Stimulated activated CD8-positive, alpha-beta memory T cell treated with anti-CD3 and anti-CD28 coated beads, Interleukin-4, amount 100 ng/mL, for 4 hours (primary cell): ENCODE measurements at places on chromosomes 5 and 9.

GRCh38 chr9:137064027-137064879, 6.1 kb downstream of the SAPCD2 start:
- DNase-seq = no peak

GRCh38 chr9:27303219-27303618, 6.3 kb upstream of the EQTN start:
- no peak for DNase-seq

- no peak for DNase-seq
These were observed 6.7 kb upstream of the RXRA start for GRCh38 chr9:134319306-134320125.

DNA sequence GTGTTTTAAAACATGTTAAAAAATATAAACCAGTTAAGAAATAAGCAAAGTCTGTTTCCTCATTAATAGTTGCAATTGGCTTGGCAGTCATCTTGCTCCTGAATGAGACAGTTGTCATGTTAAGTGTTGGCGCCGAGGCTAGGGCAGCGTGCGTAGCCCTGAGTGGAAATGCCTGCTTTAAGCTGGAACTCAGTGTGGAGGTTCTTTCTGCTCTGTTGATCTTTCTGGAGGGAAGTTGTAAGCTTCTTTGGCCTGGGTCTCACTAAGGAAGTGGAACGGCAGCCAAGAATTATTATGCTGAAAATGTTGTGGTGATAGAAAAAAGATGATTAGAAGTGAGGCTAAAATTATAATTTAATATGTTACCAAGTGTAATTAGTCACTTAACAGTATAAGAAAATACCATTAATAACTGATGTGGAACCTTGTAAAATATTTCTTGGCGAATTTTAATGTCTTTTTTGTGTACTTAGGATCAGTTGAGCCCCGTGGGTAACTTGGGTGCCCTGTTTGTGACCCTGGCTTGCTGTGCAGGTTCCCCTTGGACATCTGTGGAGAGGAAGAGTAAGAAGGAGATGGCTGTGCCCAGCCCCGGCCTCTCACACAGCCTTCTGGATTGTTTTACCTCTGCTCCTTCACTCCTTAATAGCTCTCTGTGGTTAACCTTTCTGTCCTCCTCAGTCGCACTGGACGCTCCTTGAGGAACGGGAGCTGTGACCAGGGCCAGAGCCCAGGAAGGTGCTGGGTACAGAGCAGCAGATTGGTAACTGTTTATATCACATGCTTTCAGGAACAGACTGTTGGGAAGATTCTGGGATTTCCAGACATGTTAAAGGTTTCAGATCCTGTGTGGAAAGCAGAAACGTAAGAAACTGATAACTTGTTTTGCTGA, 31.0 kb downstream of the PCBD2 start:
- no peak for DNase-seq

GRCh38 chr5:148970228-148970627, 92.6 kb downstream of the SH3TC2 start:
- no peak for DNase-seq

GRCh38 chr5:77211691-77212047, 1.2 kb downstream of the PDE8B start:
- no peak for DNase-seq

GRCh38 chr9:135561391-135562234, at the start of gene PAEP:
TSS of gene PAEP (plus strand) at chr9:135561756.
- no peak for DNase-seq

DNA sequence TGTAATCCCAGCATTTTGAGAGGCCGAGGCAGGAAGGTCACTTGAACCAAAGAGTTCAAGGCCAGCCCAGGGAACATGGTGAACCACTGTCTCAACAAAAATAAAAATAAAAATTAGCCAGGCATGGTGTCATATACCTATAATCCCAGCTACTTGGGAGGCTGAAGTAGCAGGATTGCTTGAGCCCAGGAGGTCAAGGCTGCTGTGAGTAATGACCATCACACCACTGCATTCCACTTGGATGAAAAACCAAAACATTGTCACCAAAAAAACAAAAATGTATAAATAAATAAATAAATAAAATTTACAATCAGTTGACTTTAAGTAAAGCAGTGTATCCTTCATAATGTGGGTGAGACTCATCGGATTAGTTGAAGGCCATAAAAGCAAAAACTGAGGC, 541.4 kb downstream of the CSNK1G3 start:
- DNase-seq = no peak

- no peak for DNase-seq
These were observed 263.0 kb downstream of the PDZD2 start for GRCh38 chr5:31901807-31902530.

GRCh38 chr9:134170532-134171315, 6.4 kb upstream of the RNU6ATAC start:
- DNase-seq = no peak

GRCh38 chr5:72180925-72181324, 73.7 kb downstream of the MAP1B start:
- DNase-seq = no peak

DNA sequence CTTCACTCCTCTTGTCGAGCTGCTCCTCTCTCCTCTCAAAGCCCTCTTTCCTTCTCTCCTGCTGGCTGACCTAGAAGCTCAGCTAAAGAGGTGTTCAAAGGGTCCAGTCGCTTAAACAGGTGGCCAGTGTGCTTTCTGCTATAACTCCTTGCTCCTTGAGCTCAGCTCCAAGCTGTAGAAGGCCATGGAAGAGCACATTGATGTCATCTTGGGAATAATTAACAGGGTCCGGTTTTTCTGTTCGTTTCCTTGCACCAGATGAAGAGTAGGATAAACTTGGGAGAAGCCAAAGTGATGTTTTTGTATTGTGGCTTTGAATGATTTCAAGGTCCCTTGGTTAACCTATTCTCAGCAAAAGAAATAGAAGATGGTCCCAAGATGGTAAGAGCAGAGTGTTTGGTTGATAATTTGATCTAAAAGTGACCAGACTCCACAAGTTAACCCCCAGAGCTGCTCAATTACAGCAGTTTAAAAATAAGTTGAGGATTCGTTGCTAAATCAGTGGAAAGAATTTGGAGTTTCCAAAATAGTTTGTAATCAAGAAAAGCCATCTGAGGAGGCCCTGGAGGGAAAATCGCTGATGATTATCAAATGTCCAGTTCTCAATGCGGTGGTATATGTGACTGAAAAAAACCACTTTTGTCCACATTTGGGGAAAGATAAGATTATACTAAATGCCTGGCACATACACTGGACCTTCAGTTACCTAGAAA, 148.1 kb downstream of the DOCK8 start:
- no peak for DNase-seq

DNA sequence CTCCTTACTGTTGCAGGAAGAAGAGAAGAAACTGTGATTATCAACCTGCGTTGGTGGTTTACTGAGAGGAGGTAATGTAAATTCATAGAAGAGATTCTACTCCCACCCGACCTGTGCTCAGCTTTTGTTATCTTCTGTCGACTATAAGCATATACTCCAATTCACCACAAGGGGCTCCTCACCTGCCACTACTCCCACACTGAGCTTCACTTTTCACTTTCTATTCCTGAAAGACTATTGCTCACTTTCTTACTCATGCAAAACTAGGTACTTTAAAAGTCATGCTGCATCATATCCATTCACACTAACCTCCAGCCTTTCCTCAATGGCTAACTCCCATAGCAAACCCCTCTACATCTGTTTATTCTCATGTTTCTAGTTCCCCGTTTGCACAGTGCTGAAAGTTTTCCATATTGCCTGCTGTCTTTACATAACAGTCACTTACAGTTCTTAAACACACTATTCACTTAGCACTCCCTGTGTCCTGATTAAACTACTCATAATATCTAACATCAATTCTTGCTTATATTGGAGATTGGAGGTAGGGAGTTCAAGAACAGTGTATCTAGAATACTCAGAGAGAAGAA, 1062.6 kb downstream of the NR2F1-AS1 start:
- no peak for DNase-seq

DNA sequence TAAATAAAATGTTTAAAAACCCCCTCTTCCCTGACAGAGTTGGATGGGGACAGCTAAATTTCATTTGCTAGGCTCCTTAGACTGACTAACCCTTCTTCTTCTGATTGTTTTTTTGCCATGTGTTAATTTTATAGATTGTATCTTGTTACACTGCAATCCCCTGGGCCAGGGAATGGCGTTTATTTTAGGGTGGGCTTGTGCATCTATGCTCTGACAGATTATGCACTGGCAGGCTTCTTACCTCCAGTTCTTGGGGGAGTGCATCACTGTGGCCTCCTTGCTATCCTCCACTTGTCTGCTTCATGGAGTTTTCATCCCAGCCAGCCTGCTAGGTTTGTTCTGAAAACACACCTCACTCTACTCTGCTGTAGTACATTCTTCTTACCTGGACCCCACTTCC, 159.8 kb downstream of the DROSHA start:
- DNase-seq = no peak

DNA sequence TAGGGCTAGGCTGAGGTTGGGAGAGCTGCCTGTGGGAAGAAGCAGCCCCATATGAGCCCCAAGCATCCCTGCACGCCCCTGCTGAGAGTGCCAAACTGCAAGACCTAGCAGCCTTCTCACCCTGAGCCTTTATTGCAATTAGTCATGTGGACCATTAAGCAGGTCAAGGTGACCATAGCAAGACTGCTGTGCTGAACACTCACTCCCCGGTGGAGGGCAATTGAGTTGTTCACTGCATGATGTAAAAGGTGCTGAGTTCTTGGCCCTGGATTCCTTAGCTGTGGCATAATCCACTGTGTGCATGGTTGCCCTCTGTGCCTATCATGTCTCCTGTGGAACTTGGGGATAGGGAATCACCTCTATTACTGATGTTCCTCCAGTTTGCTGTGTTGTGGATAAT, 131.1 kb downstream of the FOXD1 start:
- no peak for DNase-seq

GRCh38 chr5:132067451-132067850, 6.1 kb upstream of the CSF2 start:
- no peak for DNase-seq

- DNase-seq = no peak
These were observed 40.5 kb upstream of the MYO10 start for GRCh38 chr5:16976625-16977008.

GRCh38 chr5:17383526-17383925, 114.5 kb upstream of the TAF11L2 start:
- DNase-seq = no peak

- DNase-seq = no peak
These were observed 23.2 kb downstream of the CNTFR start for GRCh38 chr9:34566322-34566721.

GRCh38 chr5:171855265-171855664, 69.6 kb downstream of the SMIM23 start:
- no peak for DNase-seq

DNA sequence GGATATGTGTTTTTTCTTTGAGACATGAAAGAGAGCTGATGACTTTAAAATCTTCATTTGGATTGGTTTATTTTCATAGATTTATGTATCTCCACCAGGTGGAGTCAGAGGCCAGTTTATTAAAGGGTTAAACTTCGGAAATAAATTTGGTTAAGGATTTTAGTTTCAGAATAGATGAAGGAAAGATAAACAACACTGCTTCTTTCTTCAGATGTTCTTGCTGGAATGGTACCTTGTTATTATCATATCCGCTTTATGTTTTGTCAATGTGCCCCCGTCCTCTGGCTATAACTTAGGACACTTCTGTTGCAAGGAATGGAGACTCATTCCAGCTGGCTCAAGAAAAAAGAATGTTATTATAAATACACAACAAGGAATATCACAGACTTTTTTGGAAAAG, 81.2 kb downstream of the ALDH1A1 start:
- no peak for DNase-seq

DNA sequence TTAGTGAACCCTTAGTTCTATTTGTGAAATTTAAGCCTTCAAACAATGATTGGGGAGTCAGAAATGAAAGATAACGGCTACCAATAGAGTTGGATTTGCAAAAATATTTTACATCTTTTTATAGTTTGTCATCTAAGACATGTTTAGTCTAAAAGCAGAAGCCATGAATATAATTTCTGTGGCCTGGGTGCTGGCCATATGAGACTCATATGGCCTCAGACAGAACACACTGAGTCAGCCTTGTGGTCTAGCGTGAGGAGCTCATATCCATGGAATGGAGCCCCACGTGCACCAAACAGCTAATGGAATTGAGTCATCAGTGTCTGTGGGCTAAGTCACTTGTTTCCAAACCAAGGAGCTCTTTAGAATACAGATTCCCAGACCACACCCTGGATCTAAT, 240.7 kb upstream of the NREP start:
- no peak for DNase-seq

DNA sequence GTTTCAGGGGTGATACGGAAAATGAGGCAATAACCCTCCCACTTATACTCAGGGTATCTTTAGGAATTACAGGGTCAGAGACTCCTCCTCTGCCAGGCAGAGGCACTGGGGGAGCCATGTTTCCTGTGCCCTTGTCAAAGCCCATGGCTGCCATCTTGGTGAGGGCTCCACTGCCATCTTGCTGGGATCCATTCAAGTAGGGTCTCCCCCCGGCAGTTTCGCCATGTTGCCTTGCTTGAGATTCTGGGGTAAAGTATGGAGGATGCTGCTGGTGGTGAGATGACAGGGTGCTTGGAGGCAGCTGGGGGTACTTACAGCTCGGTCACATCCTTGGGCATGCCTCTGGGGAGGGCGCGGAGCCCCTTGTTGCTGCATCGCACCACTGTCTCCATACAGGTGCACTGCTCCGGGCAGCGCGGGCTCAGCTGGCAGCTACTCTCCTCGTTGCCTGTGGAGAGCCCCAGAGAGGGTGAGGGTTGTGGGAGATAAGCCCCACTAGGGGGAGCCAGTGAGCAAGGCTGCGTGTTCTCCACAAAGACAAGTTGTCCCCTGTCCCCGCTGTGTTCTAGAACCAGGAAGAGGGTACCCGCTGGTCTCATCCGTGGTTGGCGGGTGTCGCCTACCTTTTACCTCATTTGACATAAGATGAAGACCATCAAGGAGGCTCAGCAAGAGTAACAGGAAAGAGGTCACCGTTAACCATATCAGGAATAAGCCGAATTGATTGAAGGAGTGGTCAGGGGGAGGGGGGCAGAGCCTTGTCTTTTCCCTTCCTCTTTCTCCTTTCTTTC, 169.0 kb upstream of the PANK3 start:
- no peak for DNase-seq

DNA sequence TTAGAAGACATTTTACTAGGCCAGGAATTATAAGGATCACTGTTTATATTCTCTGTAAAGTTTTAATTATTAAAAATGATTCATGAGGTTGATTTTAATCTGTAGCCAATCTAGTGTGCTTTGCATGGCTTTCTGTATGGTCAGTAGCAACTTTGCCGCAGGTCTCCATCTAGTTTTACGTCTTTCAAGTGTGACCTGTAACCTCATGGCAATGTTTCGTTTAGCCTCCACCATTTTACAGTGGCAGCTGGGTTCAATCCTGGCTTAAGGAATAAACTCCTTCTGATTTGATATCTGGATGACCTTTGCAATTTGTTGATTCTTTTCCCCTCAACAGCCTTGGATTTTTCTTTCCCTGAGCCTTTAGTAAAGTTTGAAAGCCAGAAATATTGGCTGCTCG, 434.5 kb upstream of the CDH9 start:
- DNase-seq = no peak

DNA sequence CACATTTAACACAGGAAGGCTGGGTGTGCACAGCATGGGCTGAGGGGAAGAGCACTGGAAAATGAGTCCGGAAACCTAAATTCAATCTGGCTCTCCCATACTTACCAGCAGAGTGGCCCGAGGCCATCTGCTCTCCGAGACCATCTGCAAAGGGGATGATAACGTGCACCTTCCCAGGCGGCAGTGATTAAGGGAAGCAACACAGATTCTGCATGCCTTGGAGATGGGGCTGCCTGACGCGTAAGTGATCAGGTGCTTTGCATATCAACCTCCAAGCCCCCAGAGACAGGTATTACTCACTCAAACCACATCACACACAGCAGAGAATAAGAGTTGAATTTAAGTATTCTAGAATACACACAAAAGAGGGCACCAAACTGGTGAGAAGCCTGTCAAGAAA, 9.1 kb downstream of the EPB41L4B start:
- DNase-seq = no peak

- DNase-seq = no peak
These were observed 4.1 kb upstream of the KCNMB1 start for GRCh38 chr5:170393235-170393634.
